ENCODE measurements at places on chromosomes 3 and 15.

GRCh38 chr3:193962986-193963685, 172.8 kb upstream of the HES1 start:
- no peak for DNase-seq

GRCh38 chr15:42107473-42107872, 13.1 kb upstream of the PLA2G4D start:
- DNase-seq, result no peak

- no peak for DNase-seq
These were observed 221.4 kb upstream of the SUCLG2 start for GRCh38 chr3:67875858-67876257.

DNA sequence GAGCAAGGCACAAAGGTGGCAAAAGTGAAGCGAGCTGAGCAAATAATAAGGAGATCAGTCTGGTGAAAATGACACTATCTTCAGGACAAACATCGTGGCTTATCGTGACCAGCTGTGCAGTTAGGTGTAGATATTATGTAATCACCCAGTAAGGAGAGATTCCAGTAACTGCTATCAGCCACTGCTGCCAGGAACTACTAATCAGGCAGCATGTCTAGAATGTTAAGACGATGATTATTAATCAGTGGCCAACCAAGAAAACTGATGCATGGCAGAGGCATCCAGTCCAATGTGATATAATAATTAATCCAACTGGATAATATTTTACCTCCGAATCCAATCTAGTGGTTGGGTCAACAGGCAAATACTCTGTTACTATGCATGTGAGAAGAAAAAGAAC, 252.7 kb upstream of the ZPLD1 start:
- DNase-seq, result peak; percentile 46

GRCh38 chr3:160921020-160921635, 165.1 kb downstream of the PPM1L start:
- DNase-seq, result peak; percentile 57

DNA sequence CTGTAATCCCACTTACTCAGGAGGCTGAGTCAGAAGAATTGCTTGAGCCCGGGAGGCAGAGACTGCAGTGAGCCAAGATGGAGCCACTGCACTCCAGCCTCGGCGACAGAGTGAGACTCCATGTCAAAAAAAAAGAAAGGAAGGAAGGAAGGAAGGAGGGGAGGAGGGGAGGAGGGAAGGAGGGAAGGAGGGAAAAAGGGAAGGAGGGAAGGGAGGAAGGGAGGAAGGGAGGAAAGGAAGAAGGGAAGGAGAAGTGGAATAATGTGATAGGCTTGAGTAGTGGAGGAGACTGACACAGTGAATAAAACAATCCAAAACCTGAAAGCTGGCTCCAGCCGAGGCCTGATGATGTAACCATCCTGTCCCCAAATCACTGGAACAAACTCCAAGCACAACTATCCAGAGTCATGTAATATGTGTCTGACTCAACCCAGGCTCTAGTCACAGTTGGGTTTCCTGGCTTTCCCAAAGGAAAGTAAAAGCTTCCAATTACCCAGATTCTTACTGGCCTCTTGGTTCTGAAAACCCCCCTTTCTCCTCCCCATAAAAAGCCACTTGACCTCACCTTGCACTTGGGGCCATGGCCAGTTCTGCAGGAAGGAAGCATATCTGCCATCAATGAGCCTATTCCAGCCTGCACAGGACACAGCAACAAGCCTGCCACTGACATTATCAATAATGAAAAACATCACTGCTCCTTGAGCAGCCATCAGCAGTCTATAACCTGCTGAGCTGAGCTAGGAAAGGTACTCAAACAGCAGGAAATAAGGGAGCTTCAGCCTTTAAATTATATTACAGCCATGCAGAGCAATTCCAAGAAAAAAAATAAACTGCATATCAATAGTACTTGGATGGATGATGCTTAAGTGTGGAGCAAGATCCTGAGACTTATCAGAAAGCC, 48.3 kb downstream of the MB21D2 start:
- DNase-seq, result peak; percentile 77

DNA sequence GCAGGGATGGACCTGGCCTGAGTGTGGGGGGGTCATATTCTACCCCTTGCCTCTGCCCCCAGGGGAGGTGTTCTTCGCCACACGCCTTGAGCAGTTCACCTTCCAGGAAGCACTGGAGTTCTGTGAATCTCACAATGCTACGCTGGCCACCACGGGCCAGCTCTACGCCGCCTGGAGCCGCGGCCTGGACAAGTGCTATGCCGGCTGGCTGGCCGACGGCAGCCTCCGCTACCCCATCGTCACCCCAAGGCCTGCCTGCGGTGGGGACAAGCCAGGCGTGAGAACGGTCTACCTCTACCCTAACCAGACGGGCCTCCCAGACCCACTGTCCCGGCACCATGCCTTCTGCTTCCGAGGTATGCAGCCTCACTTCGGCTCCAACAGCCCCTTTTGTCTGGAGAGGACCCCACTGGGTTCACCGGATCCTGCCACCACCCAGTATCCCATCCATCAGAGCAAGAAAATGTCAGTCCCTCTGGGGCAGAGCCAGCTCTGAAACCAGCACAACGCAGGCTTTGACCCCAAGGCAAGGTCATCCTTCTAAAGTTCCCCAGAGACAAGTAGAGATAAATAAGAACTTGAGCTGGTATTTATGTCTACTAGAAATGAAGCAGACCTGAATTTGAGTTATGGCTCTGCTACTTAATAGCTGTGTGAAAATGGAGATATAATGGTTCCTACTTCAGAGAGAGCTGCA, 45.8 kb downstream of the HAPLN3 start:
- no peak for DNase-seq

DNA sequence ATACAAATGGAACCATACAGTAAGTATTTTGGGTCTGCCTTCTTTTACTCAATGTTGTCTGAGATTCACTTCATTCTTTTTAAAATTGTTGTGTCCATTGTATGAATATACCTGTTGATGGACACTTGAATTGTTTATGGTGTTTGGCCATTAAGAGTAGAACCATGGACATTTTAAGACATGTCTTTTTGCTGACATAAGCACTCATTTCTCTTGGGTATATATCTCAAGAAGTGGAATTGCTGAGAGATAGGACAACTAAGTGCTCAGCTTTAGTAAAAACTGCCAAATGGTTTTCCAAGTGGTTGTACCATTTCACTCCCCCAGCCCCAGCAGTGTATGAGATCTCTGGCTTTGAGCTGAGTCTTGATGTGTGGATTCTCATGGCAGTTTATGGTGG, 28.2 kb downstream of the POMGNT2 start:
- no peak for DNase-seq

- no peak for DNase-seq
These were observed 261.2 kb upstream of the TRIM42 start for GRCh38 chr3:140416666-140417065.

DNA sequence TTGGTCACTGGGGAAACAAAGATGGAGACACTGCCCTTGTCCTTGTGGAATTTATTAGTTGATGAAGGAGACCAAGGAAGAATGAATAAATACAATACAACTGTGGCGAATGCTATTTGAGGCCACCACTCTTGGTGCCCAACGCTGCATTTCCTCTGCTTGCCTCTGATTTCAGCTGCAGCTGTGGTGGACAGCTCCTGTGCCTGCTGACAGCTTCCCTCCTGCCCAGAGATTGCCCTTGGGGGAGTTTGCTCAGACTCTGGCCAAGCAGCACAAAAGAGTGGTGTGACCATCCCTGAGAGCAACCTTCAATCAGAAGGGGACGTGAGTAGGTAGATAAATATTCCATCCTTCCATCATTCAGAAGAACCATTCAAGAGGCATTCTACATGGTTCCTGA, 64.6 kb upstream of the FHIT start:
- DNase-seq, result peak; percentile 15

- no peak for DNase-seq
These were observed 107.4 kb upstream of the MRPL3 start for GRCh38 chr3:131610174-131610573.

GRCh38 chr15:31840849-31841476, 189.4 kb upstream of the CHRNA7 start:
- no peak for DNase-seq

DNA sequence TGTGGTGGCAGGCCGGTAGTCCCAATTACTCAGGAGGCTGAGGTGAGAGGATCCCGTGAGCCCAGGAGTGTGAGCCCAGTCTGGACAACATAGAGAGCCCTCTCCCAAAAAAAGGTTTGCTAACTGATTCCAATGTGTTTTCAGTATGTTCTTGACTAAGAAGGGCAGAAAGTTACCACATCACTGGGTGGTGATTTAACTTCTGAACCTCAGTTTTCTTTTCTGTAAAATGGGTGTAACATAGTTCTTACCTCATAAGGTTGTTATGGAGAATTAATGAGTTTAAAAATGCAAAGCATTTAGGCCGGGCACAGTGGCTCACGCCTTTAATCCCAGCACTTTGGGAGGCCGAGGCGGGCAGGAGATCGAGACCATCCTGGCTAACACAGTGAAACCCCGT, 28.5 kb upstream of the RAF1 start:
- no peak for DNase-seq
